ENCODE measurements at places on chromosomes 13 and 19.

DNA sequence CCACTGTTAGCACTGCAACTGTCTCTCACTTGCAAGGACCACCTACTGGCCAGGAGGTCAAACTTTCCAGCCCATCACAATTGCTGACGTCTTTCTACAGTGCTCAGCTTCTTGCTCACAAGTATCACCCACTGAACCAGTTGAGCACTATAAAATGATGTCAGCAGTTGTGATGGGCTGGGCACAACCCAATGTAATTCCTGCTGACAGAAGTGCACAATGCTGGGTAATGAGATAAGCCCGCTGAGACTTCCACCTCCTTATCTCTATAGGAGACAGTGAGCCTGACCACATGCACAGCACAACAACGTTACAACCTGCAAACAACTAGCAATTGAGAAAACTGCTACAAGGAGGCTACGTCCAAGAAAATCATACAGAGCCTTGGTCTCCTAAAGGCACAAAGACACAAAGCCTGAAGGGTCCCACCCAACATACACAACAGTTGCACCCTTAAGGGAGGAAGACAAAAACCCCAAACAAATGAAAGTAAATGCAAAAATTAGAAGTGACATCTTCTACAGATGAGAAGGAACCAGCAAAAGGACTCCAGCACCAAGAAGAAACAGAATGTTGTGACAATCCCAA lies 273.2 kb downstream of the LIG4 start:
- no peak for DNase-seq

GRCh38 chr19:12064590-12065538 lies at the start of gene ZNF844:
ZNF844 (plus strand) TSS chr19:12064731; CDS start chr19:12064874, 143 bp downstream.
- DNase-seq = peak; percentile 37

DNA sequence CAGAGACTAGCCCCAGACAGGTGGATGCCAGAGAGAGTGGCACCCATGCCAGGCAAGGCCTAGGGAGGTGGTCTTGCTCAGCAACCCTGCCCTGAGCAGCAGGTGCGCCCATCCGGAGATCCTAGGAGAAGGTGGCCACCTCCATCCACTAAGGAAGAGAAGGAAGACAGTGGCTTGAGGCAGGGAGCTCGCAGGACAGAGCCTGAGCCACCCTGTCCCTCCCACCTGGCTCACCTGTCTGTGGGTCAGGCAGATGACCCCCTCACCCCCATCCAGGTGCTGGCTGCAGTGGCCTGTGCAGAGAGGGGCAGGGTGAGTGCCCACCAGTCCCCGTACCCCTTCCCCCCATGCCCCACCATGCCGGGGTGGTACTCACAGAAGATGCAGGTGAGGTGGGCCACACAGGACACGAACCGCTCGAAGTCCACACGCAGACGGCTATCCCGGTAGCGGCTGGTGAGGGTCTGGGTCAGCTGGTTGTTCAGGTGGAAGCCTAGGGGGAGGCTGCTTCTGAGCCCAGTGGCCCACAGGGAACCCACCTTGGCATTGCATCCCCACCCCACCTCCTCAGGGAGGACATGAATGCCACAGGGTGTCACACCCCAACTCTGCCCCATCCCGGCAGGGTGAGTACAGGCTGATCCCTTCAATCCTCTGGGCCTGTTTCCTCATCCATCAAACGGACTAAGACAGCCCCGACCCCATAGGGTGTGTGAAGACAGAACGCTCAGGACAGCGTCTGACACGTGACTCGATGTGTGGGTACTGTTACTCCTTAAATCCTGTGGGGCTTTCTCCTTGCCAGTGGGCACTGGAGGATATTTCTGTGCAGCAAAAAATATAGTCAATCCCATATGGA lies 13.3 kb downstream of the CAPN12 start:
- no peak for DNase-seq

GRCh38 chr19:50652722-50653121 lies 3.5 kb downstream of the C19orf81 start:
- no peak for DNase-seq

DNA sequence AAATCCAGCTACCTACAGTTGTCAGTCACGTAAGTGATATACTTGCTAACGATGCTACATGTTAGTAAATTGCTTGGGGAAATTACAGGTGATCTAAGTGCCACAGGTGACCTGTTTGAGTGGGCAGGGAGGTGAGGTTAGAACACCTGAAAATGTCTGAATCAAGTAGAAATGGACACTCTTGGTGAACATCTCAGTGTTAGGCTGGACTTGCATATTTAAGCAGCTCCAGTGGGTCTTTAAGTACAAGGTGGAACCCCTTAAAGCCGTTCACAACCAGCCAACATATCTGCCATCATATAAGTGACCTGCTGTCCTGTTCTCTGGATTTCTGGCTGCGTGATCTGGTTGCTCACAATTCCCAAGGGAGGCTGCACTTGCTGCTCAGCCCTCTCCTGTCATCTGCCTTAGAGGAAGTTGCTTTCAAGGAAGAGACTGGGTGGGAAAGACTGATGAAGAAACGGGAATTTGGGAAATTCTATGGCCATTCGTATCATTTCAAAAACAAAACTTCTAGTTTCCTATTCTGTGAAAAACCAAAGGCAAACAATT lies 244.0 kb downstream of the DCLK1 start:
- DNase-seq = no peak

DNA sequence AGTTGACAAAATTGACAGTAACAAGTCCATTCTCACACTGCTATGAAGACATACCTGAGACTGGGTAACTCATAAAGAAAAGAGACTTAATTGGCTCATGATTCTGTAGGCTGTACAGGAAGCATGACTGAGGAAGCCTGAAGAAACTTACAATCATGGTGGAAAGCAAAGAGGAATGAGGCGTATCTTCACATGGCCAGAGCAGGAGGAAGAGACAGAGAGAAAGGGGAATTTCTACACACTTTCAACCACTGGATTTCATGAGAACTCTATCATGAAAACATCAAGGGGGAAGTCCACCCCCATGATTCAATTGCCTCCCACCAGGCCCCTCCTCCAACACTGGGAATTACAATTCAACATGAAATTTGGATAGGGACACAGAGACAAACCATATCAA lies 758.4 kb upstream of the SLITRK1 start:
- no peak for DNase-seq

DNA sequence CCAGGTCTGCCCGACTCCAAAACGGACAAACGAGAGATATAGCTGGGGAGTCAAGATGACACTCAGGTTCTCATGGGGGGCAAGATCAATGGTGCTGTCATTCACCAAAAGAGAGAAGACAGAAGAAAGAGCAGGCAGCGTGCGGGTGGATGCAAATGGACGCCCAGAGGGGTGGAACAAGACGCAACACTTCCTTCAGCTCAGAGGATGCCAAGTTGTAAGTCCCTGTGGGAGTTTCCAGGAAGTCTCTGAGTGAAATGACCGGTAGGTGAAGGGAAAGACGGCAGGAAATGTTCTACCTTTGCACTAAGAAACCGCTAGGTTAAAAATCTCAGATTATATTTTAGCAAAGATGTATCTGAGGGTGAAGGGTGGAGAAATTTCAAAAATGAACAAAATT lies 26.5 kb downstream of the TUBGCP3 start:
- DNase-seq = no peak

DNA sequence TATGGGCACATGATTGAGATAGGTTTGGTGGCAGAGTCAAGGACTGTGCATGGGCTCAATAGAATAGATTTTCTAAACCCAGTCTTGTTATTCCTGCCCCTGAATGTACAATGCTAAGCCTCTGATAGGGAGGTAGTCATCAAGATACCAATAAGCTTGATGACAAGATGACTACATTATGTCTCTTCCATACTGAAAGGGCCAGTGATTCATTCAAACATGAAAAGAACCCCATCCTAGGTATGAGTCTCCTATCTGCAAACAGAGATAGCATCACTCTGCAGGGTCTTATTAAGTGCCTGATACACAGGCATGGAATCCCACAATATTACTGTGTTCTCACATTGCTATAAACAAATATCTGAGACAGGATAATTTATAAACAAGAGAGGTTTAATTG lies 40.3 kb upstream of the UFM1 start:
- DNase-seq = peak; percentile 69

DNA sequence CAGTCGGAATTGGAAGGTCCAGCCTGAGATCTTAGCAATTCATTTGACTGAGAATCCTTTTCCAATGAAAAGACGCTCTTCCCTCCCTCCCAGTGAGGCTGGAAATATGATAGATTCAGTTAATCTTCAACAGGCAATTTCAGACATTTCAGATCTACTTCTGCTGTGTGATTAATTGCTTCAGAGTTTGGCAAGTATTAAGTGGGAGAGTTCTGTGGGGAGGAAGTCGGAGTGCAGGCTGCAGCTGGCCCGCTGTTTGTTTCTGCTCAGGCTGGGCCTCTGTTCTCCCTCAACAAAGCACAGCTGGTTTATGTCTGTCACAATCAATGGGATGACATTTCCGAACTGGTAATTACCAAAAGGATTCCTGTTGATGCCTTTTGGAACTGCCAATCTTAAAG lies 178.2 kb downstream of the NDFIP2 start:
- peak; percentile 24 for DNase-seq

GRCh38 chr13:106052200-106052767 lies 483.2 kb downstream of the EFNB2 start:
- DNase-seq = no peak

- no peak for DNase-seq
Measured at GRCh38 chr13:59696271-59696670, 467.5 kb downstream of the DIAPH3 start.

- no peak for DNase-seq
Measured at GRCh38 chr13:99144306-99144705, 56.3 kb upstream of the UBAC2 start.

DNA sequence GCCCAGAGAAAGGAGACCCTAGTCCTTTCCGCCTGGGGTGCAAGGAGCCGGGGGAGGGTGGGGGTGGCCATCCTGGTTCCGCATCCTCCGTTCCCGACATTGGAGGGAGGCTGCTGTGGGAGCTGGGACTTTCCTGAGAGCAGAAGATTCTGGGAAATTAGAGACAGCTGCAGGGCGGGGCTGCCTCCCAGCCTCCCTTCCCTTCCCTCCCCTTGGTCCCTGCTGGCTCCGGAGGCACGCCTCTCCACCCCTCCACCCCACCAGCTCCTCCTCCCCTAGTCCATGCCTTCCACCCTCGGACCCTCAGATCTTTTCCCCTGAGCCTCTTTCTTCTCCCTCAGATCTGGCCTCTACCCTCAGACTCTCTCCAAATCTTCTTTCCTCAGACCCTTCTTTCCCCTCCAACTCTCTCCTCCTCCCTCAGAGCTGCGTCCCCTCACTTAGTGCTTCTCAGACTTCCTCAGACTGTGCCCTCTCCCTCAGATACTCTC lies 3.1 kb upstream of the BCL3 start:
- DNase-seq = no peak

GRCh38 chr19:55358943-55359908 lies 3.8 kb downstream of the GARIN5B start:
- DNase-seq = no peak

DNA sequence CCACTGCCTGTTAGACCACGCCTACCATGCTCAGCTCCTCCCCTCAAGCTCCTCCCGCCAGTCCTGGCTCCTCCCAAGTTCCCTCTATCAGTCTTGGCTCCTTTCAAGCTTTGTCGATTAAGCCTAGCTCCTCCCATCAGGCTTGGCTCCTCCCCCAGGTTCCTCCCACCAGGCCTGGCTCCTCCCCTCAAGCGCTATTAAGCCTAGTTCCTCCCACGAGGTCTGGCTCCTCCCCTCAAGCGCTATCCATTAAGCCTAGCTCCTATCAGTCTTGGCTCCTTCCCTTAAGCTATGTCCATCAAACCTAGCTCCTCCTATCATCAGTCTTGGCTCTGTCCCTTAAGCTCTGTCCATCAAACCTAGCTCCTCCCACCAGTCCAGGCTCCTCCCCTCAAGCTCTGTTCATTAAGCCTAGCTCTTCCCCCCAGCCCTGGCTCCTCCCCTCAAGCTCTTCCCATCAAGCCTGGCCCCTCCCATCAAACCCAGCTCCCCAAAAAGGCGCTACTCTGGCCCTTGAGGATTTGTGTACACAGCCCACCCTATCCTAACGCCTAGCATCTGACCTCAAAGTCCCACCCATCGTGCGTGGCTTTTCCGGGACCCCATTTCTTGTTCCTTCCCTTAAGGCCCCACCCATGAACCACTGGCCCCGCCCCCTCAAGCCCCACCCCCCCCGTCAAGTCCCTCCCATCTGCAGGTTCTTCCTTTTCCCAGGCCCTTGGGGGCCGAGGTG lies 10.0 kb downstream of the CAMSAP3 start:
- DNase-seq = no peak

- DNase-seq = peak; percentile 16
Measured at GRCh38 chr13:37640499-37640898, 41.9 kb upstream of the POSTN start.

GRCh38 chr19:38718747-38719543 lies 25.3 kb downstream of the CAPN12 start:
- DNase-seq = no peak

DNA sequence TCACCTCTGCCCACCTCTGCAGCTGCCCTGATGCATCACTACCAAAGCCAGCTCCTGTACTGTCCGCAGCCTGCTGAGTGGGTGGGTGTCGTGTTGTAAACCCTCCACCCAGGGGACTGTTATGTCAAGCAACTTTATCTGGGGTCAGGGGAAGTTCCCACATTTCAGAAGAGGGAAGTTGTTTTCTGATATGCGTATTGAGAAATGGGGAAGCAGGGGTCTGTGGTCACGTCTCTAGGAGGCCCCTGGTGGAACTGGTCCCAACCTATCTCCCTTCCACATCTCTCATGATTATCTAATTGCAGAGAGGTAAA lies 31.2 kb downstream of the CLEC17A start:
- DNase-seq = no peak

DNA sequence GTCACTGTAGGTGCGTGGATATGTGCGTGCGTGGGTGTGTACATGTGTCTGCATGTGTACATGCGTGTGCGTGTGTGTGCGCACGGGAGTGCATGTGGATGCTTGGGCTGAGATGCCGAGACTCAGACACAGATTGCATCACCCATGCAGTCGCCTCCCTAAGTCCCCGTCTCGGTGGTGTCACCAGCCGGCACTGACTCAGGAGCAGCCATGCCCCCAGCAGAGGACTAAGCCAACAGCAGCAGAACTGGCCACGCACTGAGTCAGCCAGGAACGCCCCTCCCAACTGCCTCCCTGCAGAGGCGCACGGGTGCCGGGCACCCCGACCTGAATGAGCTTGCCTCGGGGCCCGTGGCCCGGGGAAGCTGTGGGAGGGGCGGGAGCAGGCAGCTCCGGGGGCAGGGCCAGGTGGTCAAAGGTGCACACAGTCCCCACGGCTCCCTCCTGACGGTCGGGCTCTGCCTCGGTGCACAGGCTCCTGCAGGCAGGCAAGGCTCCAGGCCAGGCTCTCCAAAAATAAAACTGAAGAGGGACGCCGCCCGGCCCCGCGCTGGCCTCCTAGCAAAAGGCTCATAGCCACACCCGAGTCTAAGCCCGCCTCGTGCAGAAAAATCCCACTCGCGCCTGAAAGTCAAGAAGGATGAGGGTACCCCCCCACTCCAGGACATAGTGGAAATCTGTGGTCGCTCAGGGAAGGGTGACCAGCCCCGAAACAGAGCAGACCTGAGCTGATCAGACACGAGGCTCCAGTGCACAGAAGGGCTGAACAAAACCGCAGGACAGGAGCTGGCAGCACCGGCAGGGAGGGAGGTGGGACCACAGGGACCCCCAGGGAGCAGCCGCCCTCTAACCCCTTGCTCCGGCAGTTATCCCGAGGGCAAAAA lies 49.2 kb downstream of the GADD45B start:
- peak; percentile 41 for DNase-seq

GRCh38 chr13:26742691-26743358 lies 17.8 kb downstream of the GPR12 start:
- DNase-seq = no peak

GRCh38 chr19:49626226-49626625 lies 13.7 kb downstream of the RRAS start:
- no peak for DNase-seq

- peak; percentile 60 for DNase-seq
Measured at GRCh38 chr19:33293255-33294057, 8.9 kb downstream of the CEBPA start.

GRCh38 chr13:22765547-22765946 lies 415.2 kb upstream of the SGCG start:
- no peak for DNase-seq
